ENCODE measurements at places on chromosomes 16 and 17. TPM values are rescaled to one million over a fixed set of nuclear protein-coding genes. Genes with fewer than 3 reads are reported as not detected.
A peak's percentile ranks its signal among the peaks of the same experiment; 100 is the strongest.

The SYCE1L gene
- 3.7 TPM for polyA plus RNA-seq

GRCh38 chr16:9849697-9850245, 332.5 kb downstream of the GRIN2A start:
- no peak for DNase-seq

DNA sequence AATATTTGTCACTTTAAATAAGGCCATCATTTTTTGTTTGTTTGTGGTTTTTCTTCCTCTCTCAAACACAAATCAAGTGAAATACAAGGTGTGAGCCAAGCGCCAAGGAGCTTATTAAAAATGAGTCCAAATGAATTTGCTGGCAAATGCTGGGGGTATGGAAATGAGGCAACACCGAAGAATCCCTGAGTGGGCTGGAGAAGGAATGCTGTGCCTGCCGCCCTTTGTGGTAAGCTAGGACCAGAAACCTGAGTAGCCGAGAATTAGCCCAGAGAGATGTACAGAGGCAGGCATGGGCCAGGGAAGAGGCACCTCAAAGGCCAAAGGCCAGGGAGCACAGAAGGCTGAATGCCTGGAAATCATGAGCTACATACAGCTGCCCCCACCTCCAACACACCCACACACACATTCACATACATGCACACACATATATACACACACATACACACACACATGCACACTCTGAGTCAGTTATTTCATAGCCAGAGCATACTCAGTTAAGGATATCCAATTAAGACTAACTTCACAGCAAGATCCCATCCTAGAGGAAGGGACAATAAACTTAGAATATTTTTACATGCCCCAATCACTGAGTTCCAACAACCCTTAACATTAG, 266.1 kb upstream of the DYNLRB2 start:
- DNase-seq = no peak

DNA sequence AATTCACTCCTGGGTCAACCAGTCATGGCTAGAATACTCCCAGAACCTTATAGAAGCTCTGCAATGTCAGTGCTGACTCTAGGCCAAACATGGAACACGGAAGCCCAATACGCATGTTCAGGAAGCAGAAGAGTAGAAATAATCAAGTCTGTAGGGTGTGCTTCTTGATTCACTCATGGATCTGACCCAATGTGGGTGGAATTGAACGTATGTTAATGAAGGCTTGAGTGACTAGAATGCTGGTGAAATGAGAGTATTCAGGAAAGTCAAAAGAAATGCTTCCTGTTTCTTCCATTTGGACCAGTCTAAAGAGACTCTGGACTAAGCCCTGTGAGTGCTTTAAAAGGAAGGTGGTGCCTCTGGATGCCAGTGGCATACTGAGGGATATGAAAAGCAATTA, 395.0 kb downstream of the CDH13 start:
- DNase-seq = no peak

- no peak for DNase-seq
Observed at GRCh38 chr17:81243333-81243664, 4.2 kb downstream of the NDUFAF8 start.

DNA sequence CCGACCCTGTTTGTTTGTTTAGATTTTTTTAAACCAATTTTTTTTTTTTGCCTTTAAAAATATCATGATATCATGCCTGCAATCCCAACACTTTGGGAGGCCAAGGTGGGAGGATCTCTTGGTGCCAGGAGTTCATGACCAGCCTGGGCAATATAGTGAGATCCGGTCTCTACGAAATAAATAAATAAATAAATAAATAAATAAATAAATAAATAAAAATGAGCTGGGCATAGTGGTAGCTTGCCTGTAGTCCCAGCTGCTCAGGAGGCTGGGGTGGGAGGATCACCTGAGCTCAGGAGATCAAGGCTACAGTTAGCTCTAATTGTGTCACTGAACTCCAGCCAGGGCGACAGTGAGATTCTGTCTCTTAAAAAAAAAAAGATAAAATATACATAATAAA, 8.1 kb upstream of the IGF2BP1 start:
- no peak for DNase-seq

- peak; percentile 31 for DNase-seq
Observed at GRCh38 chr17:49822829-49823228, 25.0 kb downstream of the TAC4 start.

DNA sequence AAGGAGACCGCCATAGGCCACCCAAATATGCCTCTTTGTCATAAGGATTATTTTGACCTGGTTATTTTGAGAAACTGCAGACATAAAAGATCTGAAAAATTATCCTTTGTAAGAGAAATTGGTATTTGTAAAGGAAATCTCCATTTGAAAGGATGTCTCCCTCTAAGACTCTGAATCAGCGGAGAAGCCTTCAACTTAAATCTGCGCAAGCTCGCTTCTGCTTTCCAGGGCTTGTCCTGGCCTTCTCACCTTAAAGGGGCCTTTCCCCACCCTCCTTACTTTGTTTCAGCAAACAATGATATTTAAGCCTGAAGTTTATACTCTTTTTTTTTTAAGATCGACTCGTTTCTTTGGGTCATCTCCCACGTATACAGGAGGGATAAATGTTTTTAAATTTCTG, 34.5 kb downstream of the HSBP1 start:
- no peak for DNase-seq

DNA sequence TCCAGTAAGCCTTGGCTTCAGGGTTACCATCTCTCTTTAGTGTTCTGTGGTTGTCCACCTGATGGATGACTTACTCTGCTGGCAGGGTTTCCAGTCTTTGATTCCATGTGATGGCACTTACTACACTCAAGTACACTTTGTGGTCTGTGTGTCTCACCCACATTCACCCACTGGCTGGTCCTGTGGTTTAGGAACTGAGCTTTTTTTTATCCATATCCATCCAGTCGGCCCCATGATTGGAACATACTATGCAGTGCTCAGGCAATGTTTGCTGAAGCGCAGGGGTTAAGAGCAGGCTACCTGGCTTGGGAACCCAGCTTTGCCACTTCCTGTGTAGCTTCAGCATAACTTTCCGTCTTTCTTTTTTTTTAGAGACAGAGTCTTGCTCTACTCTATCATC, 2.8 kb upstream of the FUS start:
- DNase-seq = no peak

The PRSS8 gene
- polyA plus RNA-seq = not detected

DNA sequence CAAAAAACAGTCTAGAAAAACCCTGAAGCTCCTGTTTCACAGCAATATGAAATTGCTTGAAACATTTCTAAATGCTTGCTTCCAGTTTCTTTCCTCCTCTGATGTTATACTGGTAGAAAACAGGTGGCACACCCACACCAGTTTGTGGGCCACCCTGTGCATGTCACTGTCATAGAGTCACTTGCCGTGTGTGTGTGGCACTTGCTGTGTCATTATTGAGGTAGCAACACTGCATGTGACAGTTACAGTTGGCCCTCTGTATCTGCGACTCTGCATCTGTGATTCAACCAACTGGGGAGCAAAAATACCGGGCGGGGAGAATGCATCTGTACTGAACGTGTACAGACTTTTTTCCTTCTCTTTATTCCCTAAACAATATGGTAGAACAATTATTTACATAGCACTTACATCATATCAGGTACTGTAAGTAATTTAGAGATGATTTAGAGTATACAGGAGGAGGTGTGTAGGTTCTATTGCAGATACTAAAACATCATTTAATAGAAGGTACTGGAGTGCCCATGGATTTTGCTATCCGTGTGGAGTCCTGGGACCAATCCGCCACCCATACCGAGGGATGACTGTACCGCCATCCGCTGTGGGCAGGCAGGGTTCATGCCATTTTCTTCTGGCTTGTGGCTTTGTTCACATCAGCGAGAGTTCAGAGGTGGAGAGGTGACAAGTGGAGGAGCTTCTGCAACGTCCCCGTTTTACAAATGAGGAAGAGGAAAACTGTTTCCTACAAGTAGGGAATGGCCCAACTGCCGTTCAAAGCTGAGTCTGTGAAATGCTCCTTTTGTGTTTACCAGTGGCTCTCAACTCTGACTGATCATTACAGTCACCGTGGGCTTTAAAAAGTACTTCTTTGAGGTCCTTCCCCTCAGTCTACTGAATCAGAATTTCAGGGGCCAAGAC, 373.7 kb downstream of the SNX29 start:
- DNase-seq = no peak

DNA sequence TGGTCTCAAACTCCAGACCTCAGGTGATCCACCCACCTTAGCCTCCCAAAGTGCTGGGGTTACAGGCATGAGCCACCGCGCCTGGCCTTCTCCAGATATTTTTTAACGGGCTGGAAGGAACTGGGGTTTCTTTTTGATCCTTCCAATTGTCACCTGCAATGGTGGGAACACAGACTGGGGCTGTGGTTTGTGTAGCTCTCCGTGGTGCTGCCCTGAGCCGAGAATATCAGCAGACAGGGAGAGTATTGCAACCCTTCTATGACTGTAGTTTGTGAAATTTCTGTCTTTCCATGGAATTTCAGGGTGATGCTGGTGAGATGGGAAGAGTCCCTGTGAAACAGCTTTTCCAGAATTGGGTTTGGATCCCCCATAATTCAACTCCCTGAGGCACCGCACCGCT, 263.5 kb downstream of the ENGASE start:
- peak; percentile 11 for DNase-seq

DNA sequence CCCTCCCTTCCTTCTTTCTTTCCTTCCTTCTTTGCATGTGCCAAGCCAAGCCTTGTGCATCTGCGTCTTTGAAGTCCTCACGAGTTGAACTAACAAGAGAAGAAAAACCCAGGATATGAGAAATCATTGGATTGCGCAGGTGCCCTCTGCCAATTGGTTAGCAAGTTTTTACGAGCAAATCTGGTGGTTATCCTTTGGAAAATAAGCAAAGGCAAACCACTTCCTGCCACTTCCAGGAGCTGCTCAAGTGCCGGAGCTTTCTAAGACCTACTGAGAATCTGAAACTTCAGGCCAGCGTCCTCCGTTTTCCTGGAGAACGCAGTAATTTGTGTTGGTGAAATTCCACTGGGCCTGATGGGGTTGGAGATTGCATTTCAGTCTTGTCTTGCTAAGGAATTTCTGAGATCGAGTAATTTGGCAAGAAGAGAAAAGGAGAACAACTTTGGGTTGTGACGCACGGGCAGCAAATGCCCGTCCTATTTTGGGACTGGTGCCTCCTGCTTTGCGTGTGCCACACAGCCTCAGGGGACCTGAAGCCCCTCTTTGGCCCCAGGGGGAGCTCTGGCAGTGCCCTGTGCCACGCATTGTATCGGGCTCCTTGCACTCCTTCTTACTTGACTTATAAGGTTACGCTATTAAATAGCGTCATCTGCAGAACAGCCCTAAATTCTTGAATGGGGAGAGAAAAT, 56.4 kb downstream of the CMIP start:
- DNase-seq = no peak

GRCh38 chr16:30096105-30096861, at the start of gene YPEL3:
Gene YPEL3 (minus strand): TSS chr16:30096213. CDS start chr16:30095482, 731 bp downstream.
- peak; percentile 87 for DNase-seq

GRCh38 chr16:84893849-84894599, 74.2 kb downstream of the CRISPLD2 start:
- DNase-seq = no peak

The CORO1A gene
- polyA plus RNA-seq = 13.1 TPM

- no peak for DNase-seq
Observed at GRCh38 chr17:20280851-20281250, 186.5 kb downstream of the LGALS9B start.

The SOCS1 gene
- 1.6 TPM for polyA plus RNA-seq

The KRT17 gene
- 9.9 TPM for polyA plus RNA-seq

DNA sequence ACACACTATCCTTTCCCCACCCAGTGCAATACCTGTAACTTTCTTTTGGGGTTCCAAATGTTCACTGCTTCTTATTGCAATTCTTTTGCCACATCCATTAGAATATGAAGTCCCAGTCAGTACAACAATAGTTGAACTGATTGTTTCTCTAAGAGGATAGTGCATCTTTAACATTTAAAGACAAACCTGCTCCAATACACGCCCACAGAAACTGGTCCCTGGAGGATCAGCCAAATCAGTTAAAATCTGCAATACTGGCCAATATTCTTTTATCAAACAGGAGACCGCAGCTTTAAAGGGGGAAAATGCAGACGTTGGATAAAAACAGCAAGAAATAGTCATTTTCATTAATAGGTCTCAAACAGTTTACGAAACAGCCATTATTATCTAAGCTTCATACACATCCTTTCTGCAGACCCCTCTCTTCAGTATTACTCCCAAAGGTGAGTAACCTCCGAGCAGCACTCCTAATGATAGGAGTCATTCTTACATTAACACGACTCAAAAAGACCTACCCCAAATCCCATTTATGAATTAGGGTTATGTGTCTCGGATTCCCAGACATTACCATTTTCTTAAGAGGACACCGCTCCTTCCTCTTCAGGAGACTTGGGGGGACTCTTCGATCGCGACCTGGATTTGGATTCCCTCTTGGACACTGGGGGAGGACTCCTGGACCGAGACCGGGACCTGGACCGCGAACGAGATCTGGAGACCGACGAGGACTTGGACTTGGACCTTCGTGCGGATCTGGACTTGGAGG, 1.4 kb downstream of the SRSF2 start:
- DNase-seq = no peak

- no peak for DNase-seq
Observed at GRCh38 chr17:72425133-72425793, 304.4 kb downstream of the SOX9 start.

The CTRB1 gene
- polyA plus RNA-seq = 0.42 TPM

DNA sequence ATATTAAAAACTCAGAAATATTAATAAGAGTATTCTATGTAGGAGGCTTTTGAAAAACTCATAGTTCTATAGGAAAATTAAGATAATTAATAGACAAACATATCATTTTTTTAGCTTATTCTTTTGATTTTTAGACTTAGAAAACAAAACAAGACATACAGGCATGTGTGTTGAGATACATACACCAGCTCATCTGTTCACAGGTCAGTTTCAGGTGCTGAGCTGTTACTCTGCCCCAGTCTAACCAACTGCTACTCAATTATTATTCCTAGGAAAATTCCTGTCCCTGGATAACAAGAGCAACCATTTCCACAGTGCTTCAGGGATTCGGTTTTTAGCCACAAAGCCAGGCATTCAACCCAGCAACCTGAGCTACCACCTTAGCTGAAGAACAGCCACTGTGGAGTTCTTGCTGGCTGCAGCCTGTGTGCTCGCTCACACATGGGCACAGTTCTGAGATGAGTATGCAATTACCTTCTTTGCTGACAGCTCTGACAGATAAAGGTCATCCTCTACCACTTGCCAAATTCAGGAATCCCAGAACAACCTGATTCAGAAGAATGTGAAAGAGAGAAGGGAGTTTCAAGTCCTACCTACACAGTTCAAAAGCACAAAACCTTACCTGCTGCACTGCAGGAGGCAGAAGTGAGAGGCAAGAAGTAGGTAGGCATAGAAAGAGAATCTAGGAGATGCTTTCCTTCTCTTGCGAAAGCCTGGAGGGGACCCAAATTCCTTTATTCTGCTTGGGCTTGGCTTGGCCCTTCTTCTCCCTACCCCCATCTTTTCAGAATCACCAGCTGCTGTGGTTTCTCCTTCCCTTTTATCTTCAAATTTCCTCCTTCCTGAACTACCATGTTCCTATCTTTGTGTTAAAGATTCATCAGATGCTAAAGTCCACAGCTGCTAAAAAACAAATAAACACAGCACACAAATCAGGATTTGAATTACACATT, 62.7 kb downstream of the TEX2 start:
- no peak for DNase-seq

All from muscle of arm (tissue), 14 donors.